Retina (tissue), 1 donor: ENCODE measurements at places on chromosomes 16 and 17.

DNA sequence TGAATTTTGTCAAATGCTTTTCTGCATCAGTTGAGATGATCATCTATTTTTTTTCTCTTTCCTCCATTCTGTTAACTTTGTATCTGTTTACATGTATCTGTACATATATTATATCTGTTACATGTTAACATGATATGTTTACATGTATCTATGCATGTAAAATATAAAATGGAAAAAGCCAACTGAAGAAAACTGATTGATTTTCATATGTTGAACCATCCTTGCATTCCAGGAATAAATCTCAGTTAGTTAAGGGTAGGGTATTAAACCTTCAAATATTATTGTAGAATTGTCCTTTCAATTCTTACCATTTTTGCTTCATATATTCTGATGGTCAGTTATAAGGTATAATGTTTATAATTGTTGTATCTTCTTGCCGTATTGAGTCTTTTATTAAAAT lies 336.1 kb downstream of the ZFHX3 start:
- no peak for DNase-seq

GRCh38 chr17:29141514-29141876 lies 38.7 kb downstream of the MYO18A start:
- no peak for DNase-seq

GRCh38 chr17:75365009-75365930 lies 40.2 kb downstream of the GRB2 start:
- no peak for DNase-seq

DNA sequence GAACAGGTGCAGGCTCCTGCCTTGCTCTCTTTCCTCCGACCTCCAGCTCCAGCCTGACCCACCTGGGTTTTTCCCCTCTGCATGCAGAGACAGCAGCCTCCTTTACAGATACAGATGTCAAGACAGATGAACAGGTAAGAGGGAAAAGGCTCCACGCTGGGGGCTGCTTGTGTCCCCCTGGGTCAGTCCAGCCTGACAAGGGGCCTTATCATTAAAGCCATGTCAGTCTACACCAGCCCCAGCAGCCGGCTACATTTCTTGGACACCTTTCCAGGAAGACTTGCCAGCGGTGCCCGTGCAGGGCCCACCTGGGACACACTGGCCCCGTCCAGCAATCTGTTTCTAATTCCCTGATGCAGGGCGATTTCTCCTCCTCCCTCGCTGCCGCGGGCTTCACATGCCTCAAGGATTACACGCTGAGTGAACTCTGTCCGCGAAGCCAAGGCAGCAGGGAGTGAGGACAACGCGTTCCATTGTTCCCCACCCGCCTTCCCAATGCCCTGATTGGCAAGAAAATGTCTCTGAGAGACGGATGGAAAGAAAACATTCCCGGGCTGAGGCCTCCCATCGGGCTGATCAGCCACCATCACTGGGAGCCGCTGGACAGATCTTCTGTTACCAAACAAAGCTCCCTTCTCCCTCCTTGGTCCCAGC lies 184.7 kb downstream of the C16orf95 start:
- DNase-seq, result peak; percentile 86

- no peak for DNase-seq
Measured at GRCh38 chr16:497258-497657, 30.3 kb upstream of the CAPN15 start.

DNA sequence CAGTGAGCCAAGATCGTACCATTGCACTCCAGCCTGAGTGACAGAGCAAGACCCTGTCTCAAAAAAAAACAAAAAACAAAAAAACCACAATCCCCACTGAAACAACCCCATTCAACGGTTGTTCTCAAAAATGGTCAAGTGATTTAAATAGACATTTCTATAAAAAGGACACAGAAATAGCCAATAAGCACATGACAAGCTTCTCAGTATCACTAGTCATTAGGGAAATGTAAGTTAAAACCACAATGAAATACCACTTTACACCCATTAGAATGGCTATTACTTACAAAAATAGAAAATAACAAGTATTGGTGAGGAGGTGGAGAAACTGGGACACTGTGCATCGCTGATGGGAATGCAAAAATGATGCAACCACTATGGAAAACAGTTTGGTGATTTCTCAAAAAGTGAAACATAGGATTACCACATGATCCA lies 26.6 kb upstream of the MYLK3 start:
- no peak for DNase-seq

DNA sequence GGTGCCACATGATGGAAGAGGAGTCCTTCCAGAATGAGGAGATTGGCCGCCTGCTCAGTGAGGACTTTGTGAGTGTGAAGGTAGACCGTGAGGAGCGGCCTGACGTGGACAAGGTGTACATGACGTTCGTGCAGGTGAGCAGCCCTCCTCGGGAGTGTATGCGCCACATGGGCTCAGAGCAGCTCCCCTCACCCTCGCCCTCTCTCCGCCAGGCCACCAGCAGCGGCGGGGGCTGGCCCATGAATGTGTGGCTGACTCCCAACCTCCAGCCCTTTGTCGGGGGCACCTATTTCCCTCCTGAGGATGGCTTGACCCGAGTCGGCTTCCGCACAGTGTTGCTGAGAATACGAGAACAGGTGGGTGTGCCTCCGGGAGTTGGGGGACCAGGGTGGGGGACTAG lies 1.9 kb downstream of the SPATA20 start:
- no peak for DNase-seq

- no peak for DNase-seq
Measured at GRCh38 chr17:55487695-55488432, 23.4 kb downstream of the SMIM36 start.

- DNase-seq, result no peak
Measured at GRCh38 chr17:55390364-55390977, 31.2 kb downstream of the MMD start.

DNA sequence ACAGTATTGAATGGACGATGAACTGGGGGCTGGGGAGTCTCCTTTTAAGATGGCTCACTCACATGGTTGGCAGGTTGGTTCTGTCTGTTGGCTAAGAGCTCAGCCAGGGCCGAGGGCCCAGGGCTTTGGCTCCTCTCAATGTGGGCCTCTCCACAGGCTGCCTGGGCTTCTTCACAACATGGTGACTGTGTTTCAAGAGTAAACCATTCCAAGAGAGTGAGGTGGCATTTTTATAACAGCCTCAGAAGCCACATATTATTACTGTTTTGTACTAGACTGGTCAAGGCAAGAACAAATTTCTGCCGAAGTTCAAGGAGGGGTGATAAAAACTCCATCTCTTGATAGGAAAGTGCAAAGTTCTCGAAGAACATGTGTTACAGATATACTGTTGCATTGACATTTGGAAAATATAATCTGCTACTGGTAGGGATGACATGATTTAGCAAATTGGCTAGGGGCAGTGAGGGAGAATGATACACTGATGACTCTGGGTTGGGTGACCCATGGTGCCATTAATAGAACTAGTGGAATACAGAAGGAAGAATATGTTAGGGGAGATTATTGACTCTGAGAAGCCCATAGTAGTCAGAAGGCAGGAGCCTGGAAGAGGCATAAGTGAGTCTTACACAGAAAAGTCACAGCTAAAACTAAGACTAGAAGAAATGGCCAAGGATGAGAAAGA lies 13.7 kb downstream of the KRABD2 start:
- no peak for DNase-seq

GRCh38 chr16:27235938-27236245 lies 32.6 kb downstream of the KDM8 start:
- no peak for DNase-seq

GRCh38 chr17:61488878-61489718 lies 36.9 kb downstream of the TBX4 start:
- no peak for DNase-seq

DNA sequence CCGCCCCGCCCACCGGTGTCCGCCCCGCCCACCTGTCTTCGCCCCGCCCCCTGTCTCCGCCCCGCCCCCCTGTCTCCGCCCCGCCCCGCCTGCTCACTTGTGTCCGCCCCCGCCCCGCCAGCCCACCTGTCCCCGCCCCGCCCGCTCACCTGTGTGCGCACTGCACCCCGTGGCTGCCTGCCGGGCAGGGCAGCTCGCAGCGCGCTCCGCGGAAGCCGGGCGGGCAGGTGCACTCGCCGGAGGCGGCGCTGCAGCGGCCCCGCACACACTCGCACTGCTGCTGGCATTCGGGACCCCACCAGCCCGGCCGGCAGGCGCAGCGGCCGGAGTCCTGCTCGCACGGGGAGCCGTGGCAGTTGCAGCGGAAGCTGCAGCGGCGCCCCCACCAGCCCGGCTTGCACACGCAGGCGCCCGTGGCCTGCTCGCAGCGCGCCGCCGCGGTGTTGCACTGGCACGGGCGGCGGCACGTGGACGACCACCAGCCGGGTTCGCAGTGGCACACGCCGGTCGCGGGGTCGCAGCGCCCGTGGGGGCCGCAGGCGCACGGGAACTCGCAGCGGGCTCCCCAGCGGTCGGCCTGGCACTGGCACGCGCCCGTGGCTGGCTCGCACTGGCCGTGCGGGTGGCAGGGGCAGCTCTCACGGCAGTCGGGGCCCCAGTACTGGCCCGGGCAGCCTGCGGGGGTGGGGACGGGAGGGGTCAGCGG lies 2.1 kb downstream of the SCARF1 start:
- peak; percentile 54 for DNase-seq

DNA sequence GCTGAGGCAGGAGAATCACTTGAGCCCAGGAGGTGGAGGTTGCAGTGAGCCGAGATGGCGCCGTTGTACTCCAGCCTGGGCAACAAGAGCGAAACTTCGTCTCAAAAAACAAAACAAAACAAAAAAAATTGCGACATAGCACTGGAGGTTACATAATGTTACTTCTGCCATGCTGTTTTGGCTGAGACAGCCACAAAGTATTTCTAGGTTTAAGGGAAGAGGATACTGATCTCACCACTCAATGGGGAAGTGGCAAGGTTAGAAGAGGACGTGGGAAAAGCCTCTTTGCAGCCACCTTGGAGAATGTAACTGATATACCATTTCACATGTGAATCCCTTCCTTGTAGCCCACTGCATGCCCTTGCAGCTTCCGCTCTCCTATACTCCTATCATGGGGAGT lies 131.2 kb upstream of the NLRP1 start:
- no peak for DNase-seq

DNA sequence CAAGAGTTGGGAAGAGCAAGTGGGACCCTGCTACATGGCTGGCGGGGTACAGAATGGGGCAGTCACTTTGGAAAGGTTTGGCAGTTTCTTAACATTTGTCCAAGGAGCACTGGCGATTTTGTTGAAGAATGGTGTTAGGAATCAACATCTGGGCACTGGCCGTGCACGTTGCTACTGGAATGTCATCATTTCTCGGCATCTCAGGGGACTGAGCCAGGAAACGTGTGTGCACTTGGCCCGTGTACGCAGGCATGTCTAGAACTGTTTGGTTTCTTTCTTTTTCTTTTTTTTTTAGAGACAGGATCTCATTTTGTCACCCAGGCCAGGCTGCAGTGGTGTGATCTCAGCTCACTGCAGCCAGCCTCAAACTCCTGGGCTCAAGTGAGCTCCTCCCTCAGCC lies 17.3 kb upstream of the FOXK2 start:
- no peak for DNase-seq

DNA sequence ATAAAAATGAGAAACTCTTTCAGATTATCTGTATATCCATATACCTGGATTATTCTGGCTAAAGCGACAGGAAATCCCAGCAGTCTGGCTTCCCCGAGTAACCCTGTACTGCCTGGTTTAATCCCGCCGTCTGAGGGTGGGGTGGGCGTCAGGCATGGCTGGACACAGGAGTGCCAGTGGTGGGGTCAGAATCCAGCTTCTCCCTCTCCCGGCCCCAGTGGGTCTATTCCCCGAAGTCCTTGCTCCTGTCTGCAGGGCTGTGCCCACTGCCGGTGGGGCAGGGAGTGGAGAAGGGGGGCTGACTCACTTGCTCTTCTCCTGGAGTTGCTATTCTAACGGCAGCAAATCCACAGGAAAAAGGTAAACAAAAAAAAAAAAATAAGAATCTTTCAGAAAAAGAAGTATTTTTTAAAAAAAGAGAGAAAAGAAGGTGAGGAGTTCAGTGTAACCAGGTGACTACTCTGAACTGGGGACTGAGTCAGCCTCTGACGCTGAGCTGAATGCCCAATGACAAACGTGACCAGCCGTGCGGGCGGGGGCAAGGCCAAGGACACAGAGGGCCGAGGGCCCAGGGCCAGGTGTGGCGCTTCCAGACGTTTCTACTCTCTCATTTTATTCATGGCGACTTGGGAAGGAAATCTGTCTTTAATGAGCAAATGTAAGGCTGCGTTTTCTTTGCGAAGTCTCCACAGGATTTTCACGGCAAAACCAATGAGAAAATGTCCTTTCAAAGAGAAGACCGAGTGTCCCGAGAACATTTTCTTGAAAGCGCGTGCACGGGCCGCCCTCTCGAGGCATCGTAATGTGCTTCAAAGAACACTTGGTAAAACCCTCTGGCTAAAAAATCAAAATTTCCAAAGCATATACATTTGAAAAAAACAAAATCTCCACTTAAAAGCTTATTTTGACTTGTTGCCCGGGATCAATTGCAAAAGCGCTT lies 20.2 kb downstream of the FOXF1 start:
- DNase-seq, result no peak

GRCh38 chr17:17420561-17421269 lies 56.1 kb upstream of the MED9 start:
- no peak for DNase-seq

DNA sequence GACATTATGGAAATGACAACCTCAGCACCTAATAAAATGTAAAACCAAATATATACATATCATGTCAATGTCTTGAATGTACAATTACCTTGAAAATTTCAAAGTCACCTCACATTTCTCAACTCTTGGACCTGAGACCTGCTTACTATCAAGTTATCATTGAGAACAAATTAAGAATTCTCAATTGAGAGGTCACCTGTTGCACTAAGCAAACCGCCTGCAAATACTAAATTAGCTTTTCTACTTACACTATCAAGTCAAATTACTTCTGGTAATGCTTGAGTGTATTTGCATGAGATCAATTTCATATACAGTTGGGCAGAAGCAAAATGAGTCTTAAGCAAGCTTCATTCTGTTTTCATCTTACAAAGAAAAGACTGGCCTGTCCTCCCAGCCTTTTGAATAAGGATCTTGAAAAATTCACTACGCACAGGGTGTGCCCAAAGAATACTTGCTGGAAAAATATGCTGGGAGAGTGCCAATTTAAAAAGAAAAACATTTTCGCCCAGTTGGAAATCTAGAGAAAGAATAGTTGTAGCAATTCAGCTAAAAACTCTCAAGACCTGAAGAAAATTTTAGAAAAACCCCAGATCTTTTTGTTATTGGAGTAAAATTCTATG lies 35.7 kb downstream of the KANSL1 start:
- peak; percentile 14 for DNase-seq

DNA sequence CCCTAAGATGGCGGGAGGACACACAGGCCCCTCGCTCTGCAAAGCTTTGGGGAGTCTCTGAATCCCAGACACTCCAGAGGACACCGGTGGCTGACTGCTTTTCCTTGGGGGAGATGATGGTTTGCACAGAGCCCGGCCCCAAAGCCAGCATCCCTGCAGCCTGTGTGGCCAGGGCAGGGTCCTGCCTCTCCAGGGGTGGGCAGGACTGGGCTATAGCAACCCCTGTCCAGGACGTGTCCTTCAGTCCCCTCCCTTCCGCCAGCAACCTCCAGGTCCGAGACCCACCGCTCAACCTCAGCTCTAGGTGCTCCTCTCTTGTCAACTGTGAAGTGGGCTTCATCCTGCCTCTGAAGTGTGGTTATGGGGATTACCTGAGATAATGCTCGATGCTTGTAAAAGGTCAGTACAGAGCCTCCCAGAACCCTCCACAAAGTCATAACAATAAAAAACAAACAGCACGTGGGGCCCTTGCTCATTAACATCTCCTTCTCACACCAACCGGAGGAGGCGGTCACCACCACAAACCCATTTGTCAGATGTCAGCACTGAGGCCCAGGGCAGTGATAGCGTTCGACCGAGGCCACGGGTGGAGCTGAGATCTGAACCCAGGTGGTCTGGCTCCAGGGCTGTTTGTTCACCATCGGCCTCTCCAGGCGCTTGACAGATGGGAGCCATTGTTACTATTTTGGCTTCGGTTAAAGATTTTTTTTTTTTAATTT lies 304.8 kb downstream of the IRF8 start:
- no peak for DNase-seq

GRCh38 chr16:71367241-71367976 lies 8.9 kb downstream of the CALB2 start:
- peak; percentile 68 for DNase-seq
